BJ (cell line): ENCODE measurements at places on chromosomes 16 and 17.

GRCh38 chr16:77063676-77064016 lies 127.3 kb upstream of the MON1B start:
- no peak for DNase-seq

DNA sequence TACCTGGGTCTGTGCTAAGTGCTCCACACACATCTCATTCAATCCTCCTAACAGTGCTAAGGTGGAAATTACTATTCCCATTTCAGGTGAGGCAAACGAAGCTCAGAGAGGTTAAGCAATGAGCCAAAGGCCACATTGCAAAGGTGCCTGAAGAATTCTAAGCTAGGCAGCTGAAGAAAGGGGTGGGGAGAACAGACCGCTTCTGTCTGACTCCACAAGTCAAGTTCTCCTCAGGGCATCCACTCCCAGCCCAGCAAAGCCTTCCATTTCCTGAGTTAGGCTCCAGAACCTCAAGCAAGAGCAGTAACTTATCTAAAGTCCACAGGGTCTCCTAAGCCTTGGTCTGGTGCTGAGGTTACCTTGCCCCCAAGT lies 27.0 kb upstream of the MRPS23 start:
- no peak for DNase-seq

DNA sequence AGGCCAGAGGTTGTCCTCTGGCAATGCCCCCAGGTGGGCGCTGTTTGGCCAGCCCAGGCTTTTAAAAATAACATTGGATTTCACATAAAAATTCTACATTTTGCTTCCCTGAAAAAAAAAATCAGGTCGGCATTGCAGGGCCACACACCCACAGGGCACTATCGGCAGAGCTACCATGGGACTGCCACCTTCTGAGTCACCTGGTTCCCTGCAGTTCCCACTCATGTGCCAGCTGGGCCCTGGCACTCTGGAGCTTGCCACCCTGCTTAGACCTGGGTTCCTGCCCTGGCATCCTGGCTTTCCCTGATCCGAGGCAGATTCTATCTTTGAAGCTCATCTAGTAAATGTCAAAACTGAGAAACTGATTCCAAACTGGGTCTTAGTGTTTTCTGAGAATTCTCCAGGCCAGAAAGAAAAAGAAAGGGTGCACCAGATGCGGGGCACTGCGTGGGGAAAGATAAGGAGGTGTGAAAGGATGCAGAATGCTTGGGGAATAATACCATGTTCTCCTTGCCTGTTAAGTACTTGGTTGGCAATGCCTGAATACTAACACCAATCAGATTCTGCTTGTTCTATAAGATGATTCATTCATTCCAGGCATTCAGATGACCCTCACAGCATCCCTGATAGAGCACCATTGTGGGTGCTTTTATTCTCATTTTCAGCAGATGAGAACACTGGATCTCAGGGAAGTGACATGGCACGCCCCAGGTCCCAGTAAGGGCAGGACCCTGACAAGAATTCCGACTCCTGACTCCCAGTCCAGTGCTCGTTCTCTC lies 51.8 kb downstream of the RAI1 start:
- DNase-seq, result no peak

- DNase-seq, result no peak
Observed at GRCh38 chr17:45580924-45581323, 90.4 kb upstream of the PLEKHM1 start.

- DNase-seq, result no peak
Observed at GRCh38 chr16:58046054-58046881, 20.7 kb downstream of the MMP15 start.

DNA sequence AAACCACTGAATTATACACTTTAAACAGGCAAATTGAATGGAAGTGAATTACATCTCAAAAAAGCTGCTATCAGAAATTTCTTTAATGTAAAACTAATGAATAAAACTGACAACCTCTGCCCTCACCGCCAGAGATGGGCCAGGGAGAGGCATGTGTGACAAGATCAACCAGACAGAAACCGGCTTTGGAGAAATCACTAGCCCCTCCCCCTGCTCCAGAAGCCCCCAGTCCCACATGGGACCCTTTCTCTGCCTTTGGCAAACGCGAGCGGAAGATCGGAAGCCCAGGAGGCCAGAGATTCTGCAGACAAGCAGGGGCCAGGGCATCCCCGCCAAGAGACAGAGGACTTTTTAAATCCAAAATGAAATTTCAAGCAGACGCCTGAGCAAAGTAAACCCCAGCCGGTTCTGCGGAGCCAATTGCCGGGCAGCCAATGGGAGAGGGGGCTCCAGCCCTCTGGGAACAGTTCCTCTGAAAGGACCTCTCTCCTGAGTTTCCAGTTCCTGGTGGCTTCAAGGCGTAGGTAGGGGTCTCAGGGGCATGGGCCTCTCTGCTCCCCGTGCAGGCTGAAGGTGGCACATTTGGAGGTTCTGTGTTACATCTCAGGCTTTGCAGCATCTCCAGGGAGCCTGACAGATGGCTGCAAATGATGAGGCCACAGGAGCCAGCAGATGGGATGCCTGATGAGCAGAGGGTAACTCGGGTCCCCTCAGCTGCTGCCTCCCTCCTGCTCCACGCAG lies 118.1 kb downstream of the GSG1L start:
- no peak for DNase-seq

- DNase-seq, result peak; percentile 53
Observed at GRCh38 chr17:40915721-40916256, 21.7 kb downstream of the KRT23 start.

DNA sequence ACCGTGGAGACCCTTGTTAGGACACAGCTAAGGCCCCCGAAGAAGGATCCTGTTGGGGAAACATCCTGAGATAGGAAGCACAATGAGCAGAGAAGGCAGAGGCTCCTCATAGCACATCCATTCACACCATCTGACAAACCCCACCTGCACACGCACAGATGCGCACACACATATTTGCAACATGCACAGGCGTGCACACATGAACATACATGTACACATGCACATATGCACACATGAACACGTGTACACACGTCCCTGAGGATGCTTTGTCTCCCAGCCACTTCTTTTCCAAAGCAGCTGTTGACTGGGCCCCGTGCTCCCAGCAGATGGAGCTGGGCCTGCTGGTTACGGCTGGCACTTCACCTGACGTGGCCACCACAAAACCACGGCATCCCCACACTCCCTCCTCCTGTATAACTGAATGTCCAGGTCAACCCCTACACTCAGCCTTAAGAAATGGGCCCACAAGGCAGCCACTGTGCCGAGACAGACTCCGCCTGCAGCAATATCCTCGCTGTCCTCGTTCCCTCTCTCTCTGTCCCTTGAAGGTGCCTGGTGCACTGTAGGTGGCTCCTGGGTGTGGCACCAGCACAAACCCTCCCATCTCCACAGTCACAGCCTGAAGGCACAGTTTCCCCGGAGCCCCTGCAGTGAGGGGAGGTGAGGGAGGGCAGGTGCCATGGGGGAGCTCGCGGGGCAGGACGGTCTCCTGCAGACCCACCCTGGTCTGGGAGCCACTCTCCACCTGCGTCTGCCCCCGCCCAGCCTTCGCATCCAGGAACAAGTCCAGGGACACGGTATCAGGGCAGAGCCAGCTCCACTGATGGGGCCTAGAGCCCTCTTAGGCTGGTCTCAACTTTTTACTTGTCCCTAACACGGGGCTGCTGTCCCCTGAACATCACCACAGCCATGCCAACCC lies 183.0 kb downstream of the RBFOX3 start:
- DNase-seq, result no peak

GRCh38 chr16:4303973-4304372 lies 11.9 kb upstream of the GLIS2 start:
- DNase-seq, result no peak

GRCh38 chr16:22240023-22240710 lies 34.1 kb downstream of the EEF2K start:
- no peak for DNase-seq

- no peak for DNase-seq
Observed at GRCh38 chr16:77491091-77491490, 56.3 kb upstream of the ADAMTS18 start.

DNA sequence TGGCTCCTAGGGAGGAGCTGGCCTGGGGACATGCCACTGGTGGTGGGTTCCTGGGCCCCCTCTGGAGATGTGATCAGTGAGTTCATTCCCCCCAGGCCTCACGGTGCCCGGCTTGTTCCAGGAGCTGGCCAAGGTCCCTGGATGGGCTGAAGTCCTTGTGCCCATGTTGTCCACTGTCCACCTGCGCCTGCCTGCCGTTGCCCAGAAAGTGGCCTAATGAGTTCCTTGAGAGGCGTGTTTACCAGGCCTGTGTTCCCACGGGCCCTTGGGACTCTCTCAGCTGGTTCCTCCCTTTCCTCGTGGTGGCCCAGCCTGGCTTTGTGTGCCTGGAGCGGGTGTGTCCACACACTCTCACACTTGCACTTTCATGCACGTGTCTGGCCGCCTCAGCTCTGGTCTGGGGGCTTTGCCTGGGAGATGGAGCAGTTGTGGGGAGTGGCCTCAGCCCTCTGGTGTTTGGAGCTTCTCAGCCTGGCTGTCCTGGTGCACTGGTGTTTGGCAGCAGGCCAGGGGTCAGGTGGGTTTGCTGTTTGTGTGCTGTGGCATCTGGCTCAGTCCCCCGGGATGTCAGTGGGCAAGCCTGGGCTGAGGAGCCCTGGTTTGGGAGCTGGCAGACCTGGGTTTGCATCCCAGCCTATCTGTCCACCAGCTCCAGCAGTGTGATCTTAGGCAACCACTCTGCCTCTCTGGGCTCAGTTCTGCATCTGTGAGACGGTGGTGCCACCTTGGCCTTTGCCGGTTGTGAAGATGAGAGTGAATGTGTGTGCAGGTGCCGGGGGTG lies 18.0 kb downstream of the ADCY7 start:
- DNase-seq, result no peak

DNA sequence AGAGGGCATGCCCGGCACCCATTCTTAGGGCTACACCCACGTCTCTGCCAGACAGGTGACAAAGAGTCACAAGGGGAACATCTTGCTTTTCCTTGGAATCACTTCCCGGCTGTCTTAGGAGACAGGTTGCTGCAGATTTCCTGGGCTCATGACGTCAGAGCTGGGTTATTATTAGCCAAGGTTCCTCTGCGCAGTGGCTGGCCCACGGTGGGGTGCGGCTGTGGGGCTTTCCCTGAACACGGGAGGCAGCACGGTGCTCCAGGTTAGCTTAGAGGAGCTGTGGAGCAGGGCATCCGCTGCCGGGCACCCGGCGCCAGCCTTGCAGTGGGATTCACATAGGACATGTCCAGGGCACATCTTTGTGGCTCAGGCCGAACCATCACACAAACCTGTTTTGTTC lies 118.0 kb upstream of the PLCG2 start:
- no peak for DNase-seq

DNA sequence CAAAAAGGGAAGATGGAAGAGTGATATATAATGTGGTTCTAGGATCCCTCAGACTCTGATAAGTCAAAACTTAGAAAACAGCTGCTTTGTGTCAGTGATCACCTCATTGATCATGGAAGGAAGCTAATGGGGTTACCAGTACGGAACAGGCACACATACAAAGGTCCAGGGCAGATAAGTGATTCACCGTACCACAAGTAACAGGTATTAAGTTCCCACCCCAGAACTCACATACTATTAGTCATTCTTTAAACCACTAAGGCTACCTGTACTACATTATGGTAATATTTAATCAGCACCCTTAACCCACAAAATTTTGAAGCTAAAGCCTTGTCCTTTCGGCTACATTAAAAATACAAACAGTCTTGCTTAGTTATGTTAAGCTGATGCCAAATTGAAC lies 17.4 kb downstream of the RNF43 start:
- no peak for DNase-seq

- no peak for DNase-seq
Observed at GRCh38 chr17:63568563-63568962, 18.3 kb downstream of the DCAF7 start.
